Fibroblast of lung (primary cell): ENCODE measurements at places on chromosomes 1 and 21. TPM values are rescaled to one million over a fixed set of nuclear protein-coding genes. Genes with fewer than 3 reads are reported as not detected.

CYP4A22 gene
- not detected in 2 replicates for total RNA-seq

EVA1B gene
- 199 and 248 TPM in 2 replicates for total RNA-seq

RGS5 gene
- 3.1 and 6.6 TPM in 2 replicates for total RNA-seq

F3 gene
- total RNA-seq, result 50.8 and 234 TPM in 2 replicates

OR6Y1 gene
- not detected in 2 replicates for total RNA-seq

YIPF1 gene
- 31.3 and 39.8 TPM in 2 replicates for total RNA-seq

TMCC2 gene
- total RNA-seq, result 4.1 and 6.9 TPM in 2 replicates

GJA8 gene
- total RNA-seq, result not detected in 2 replicates

GRCh38 chr1:36285443-36286101 is 20.6 kb upstream of the SH3D21 start:
- peak; percentile 94 for DNase-seq

- no peak for DNase-seq
Observed at GRCh38 chr1:216765346-216766300, 42.4 kb upstream of the ESRRG start.

DNA sequence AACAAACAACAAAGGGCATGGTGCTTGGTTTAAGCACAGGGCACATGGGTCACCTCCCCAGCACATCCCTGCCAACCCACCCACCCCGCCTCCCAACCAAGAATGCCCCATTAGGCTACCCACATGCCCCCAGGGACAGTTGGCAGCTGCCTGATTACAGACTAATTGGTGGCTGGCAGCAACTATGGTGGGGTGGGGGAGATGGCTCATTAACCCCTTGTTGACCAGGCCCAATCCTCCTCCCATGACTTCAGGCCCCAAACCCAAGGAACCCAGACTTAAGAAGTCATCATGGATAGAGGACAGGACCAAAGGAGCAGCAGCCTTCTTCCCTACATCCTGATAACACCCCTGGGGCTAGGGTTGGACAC is 1.3 kb downstream of the RIMS3 start:
- no peak for DNase-seq

DNA sequence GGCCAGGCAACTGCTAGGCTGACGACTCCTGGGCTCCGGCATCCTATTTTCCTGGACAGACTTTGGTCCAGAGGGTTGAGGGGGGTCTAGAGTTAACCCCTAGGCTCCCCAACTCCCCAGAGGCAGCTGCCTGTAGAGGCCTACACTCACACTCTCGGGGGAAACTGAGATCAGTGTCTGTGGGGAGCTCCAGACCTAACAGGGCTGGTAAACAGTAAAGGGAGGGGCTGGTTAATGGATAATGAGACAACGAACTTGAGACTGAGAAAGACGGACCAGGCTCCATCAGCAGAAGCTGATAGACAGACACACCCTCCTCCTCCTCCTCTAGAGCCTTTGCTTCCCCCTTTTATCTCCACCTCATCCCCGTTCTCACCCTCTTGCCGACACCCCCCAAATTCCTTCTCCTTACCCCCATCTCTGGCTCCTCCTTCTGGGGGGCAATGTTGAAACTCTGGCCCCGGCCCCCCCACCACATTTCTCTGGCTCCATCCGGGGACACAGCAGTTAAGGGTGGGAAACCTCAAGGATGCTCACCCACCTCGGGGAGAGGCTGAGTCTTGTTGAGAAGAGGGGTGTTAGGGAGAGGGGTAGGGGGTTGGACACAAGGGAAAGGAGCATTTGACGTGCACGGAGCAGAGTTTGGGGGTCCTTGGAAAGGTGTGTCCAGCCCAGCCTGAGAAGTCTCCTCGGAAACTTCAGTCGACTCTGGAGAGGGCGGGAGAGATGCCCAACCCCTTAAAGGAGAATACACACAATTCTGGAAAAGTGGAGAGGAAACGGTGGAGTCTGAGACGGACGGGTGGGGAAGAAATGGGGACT is at the start of gene MTMR11:
TSS of gene MTMR11 (minus strand) at position 710 of the 822 bp plus-strand sequence. CDS start at position 478, 232 bp downstream.
- DNase-seq, result peak; percentile 52

- DNase-seq, result no peak
Observed at GRCh38 chr1:166119471-166119965, 47.3 kb downstream of the FAM78B start.

DNA sequence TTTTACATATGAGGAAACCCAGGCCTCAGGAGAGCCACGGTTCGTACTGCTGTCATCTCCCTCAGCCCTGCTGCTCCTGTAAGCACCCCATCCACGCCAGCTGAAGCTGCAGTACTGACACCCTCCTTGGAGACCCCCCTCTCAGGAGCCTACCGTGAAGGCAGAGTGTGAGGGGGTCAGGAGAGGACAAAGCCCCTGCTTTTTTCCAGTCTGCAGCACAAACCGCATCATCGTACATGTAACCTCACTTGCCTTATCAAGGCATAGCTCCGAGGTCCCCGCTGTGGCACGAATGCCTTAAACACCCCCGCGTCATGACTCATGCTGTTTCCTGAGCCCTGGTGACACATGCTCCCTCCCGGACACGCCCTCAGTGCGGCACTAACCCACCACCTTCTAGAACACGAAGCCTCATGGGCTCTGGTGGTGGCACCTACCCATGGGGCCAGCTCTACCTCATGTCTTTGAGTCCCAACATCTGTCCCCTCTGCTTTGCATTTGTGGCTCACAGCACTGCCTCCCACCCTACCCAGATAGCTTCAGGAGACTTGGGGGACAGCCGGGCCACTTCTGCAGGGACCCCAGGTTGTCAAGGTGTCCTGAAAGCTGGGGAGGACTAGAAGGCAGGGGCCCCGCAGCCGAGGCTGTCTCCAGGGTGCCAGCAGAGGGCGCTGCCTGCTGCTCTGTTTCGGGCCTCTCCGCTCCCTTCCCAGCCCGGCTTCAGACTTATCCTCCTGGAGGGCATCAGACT is 4.9 kb downstream of the SH3BGRL3 start:
- peak; percentile 96 for DNase-seq

- no peak for DNase-seq
Observed at GRCh38 chr21:46049890-46050667, 47.8 kb upstream of the COL6A2 start.

GRCh38 chr1:40952744-40953315 is 26.7 kb upstream of the CTPS1 start:
- DNase-seq, result no peak

GRCh38 chr1:244861683-244862082 is 2.7 kb downstream of the HNRNPU start:
- DNase-seq, result peak; percentile 23

- peak; percentile 94 for DNase-seq
Observed at GRCh38 chr1:150529017-150529416, 13.5 kb downstream of the FALEC start.

DNA sequence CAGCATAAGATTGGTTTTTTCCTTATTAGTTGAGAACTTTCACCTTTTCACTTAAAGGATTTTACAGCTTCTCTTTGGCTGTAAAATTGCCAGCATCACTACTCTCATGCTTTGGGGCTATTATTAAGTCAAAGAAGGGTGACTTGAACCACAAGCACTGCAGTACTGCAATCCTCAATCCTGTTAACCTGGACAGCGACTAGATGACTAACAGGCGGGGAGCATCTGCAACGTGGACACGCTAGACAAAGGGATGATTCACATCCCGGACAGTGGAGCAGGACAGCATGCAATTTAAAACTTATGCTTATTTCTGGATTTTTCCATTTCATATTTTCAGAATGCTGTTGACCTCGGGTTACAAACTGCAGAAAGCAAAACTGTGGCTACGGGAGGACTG is 8.1 kb downstream of the ARV1 start:
- DNase-seq, result peak; percentile 83
